NCI-H1417 treated with DMSO at 0.1 percent for 48 hours (cell line): ENCODE measurements at places on chromosomes 2 and 18.

DNA sequence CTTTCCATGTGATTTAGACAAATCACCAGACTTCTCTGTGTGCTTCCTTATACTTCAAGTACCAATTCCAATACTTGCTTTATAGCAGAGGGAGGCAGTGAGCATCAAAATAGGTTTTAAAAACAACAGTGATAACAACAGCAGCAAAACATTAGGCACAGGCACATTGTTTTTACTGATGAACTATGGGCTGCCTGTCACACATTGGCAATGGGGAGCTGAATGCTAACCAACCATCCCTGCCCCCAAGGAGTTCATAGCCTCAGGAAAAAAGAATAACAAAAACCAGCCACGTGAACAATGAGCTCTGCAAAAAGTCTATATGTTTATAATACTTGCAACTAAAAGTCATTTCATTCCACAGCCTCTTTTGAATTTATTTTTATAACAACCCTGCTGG, 287.9 kb upstream of the TRIB2 start:
- DNase-seq, result no peak

DNA sequence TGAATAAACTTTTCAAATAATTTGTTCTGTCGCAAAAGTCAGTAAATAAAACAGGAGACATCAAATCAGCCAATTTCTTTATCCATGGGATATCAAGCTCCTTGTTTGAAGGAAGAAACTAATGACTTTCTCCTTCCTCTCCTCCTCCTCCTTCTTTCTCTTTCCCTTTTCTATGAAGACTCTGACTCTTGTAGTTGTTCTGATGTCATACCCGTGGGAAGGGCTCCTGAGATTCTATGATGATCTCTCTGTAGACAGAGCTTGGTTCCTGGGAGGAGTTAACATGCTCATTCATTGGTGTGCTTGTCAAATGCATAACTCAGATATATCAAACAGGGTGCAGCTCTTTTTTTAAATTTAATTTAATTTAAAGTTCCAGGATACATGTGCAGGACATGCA, 118.7 kb upstream of the KCTD1 start:
- DNase-seq, result no peak

DNA sequence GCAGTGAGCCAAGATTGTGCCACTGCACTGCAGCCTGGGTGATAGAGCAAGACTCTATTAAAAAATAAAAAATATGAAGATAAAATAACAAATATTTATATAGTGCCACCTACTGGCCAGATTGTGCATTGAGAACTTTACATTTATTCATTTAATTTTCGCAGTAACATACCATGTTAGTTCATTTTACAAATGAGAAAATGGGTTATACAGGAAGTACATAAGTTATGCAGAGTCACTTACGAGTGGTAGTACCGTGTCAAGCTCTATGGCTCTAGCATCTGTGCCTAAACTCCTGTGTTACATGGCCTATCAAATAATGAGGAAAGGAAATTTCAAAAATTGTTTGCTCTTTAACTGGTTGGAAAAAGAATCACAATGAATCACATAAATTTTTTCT, 27.9 kb downstream of the RIF1 start:
- no peak for DNase-seq

DNA sequence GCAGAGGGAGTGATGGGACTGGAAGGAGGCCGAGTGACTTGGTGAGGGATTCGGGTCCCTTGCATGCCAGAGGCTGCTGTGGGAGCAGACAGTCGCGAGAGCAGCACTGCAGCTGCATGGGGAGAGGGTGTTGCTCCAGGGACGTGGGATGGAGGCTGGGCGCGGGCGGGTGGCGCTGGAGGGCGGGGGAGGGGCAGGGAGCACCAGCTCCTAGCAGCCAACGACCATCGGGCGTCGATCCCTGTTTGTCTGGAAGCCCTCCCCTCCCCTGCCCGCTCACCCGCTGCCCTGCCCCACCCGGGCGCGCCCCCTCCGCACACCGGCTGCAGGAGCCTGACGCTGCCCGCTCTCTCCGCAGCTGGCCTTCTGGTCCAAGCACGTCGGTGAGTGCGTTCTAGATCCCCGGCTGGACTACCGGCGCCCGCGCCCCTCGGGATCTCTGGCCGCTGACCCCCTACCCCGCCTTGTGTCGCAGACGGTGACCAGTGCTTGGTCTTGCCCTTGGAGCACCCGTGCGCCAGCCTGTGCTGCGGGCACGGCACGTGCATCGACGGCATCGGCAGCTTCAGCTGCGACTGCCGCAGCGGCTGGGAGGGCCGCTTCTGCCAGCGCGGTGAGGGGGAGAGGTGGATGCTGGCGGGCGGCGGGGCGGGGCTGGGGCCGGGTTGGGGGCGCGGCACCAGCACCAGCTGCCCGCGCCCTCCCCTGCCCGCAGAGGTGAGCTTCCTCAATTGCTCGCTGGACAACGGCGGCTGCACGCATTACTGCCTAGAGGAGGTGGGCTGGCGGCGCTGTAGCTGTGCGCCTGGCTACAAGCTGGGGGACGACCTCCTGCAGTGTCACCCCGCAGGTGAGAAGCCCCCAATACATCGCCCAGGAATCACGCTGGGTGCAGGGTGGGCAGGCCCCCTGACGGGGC, 4.6 kb downstream of the PROC start:
- DNase-seq, result no peak

GRCh38 chr2:126856403-126856802, 42.3 kb upstream of the TEX51 start:
- no peak for DNase-seq

- peak; percentile 89 for DNase-seq
Measured at GRCh38 chr2:177164584-177165052, 48.0 kb upstream of the HNRNPA3 start.

DNA sequence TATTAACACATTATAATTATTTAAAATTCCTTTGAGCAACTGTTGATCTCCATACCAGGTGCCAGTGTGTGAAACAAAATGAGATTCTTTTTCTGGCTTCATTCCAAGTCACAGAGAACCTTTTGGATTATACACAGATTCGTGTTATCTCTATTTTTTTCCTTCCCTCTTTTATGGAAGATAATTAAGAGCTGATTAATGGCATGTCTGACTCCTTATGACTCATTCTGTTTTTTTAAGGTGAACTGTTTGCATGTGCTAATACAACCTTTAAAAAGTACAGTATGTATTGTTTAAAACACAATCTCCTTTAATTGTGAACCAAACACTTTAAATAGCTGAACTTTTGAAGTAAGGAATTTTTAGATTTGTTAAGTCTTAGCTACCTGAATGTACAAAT, 39.3 kb downstream of the PELI1 start:
- DNase-seq, result peak; percentile 52

GRCh38 chr2:191311627-191312026, 66.4 kb downstream of the MYO1B start:
- DNase-seq, result no peak

GRCh38 chr18:78983512-78983911, 3.9 kb downstream of the SALL3 start:
- DNase-seq, result no peak

DNA sequence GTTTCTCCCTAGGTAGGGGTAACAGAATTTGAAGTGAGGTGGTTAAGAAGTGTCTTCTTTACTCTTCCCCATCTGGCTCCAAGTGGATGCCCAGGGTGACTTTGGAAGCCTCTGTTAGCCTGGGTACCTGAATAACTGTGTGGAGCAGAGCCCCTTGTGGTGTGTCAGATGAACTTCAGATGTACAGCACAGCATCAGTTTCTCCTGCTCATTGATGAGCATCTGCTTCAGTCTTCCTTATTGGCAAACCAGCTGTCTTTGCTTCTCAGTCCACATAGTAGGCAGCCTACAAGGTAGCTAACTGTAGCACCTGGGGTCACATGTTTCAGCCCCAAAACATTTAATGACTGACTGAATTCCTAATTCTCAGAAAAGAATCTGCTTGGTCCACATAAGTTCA, 56.2 kb upstream of the ATP8B1 start:
- no peak for DNase-seq

- no peak for DNase-seq
Measured at GRCh38 chr2:132676999-132677398, 7.0 kb upstream of the LYPD1 start.

DNA sequence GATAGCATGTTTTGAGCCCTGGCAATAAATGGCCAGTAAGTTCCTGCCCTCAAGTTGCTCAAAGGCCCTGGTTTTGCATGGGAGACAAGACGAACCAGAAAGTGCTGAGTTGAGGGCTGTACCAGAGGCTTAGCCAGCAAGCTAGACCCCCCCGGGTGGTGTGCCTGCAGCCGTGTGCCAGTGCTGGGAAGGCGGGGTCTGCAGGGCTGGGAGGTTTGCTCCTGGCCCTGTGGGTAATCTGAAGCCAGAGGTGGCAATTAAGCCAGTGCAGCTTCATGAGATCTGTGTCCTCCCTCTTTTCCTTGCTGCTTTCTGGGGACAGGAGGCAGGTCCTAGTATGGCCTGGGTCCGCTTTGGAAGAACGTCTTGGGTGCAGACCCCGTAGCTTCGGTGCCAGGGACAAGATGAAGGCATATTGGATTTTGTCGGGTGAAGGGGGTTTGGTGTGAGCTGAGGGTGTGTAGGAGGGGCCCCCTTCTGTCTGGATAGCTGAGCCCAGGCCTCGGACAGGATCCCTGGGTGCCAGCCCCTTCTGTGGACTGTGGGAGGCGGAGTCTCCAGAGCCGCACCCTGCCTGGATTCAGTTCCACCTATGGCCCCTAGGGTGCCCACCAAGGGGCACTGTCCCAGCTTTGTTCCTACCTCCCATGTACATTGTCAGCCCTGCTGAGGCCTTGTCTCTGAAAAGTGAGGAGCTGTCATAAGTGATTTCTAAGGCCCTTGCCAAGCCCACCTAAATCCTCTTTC, 15.6 kb downstream of the ATOH8 start:
- no peak for DNase-seq

DNA sequence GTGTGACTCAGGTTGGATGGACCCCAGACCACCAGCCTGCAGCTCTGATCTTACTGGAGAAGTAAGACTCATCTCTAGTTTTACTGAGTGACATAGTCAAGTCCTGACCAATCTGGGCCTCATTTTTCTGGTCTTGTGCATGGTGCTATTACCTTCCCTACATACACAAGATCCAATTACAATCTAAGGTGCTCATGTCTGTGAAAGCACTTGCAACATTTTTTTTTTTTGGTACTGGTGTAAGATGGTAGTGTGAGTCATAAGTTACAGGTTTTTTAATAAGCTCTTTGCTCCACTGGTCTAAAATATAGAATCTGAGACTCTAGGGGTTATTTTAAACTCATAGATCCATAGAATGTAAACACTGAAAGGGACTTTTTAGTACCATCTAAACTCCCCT, 117.3 kb upstream of the EFEMP1 start:
- no peak for DNase-seq

DNA sequence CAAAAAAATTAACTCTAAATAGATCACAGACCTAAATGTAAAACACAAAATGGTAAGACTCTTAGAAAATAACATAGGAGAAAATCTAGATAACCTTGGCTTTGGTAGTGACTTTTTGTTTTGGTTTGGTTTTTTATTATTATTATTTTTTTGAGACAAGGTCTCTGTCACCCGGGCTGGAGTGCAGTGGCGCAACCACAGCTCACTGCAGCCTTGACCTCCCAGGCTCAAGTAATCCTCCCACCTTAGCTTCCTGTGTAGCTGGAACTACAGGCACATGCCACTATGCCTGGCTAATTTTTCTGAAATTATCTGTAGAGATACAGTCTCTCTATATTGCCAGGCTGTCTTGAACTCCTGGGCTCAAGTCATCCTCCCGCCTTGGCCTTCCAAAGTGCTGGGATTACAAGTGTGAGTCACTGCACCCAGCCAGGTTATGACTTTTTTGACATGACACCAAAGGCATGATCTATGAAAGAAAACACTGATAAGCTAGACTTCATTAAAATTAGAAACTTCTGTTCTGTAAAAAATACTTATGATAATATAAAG, 88.0 kb downstream of the HNRNPLL start:
- DNase-seq, result no peak

- no peak for DNase-seq
Measured at GRCh38 chr18:54263904-54264336, 5.4 kb upstream of the POLI start.

- DNase-seq, result no peak
Measured at GRCh38 chr2:152012697-152013096, 86.1 kb downstream of the CACNB4 start.

GRCh38 chr2:218029366-218030360, 26.9 kb upstream of the TNS1 start:
- no peak for DNase-seq

DNA sequence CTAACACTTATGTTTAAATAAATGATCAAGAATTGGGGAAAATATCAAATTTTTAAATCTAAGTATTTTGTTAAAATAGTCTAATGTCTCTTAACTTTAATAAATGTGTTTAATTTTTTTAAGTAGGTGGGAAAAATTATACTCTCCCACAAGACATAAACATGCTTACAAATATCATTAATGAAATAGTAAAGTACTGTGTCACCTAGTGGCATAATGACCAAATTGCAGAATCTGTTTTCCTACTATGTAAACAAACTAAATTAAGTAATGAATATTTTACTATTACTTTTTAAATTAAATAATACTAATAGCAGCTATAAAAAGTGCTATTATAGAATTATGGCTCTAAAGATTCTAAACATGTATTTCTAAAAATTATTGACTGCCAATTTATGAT, 52.0 kb upstream of the CHAC2 start:
- DNase-seq, result no peak

- no peak for DNase-seq
Measured at GRCh38 chr2:182179176-182179575, 193.5 kb downstream of the PPP1R1C start.

DNA sequence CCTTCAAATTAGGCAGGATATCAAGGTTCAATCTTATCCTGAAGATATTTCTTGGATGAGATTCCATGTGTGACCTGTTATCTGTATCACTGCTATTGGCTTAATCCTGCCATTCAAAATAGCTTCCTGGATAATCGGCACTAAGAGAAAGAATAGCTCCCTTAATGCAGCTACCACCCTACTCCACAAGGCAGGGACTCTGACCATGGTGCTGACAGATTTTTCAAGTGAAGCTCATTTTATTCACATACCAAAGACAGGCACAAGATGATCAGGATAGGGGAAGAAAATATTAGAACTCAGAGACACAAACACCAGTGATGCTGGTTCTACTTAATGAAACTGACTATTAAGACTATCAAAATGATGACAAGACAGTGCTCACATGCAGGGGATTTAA, 74.9 kb downstream of the ORC4 start:
- DNase-seq, result no peak

GRCh38 chr2:137096693-137097092, 331.3 kb downstream of the THSD7B start:
- DNase-seq, result no peak

- no peak for DNase-seq
Measured at GRCh38 chr2:61268249-61268648, 106.3 kb downstream of the C2orf74 start.

DNA sequence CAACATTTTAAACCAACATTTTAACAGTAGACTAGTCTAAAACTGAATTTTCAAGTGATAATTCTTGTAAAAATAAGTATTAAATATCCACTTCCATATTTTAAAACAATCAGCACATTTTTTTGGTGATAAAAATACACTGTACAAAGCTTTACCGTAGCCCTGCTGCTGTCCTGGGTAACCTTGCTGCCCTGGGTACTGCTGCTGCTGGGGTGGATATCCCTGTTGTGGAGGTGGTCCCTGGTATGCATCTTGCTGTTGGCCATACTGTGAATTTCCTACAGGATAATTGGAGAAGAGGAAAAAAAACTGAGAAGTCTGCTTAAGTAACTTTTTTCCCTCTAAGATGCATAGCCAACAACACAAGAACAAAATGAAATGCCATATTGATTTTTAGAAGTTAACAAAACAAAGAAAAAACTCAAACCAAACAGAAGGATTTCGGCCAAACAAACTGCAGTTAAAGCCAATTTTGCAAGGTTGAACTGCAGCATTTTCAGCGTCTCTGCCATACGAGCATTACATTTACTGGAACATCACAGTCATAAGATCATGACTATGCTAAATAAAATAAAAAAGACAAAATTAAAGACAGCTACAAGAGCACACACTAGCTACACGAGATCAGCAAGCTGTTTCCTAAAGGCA, 55.4 kb downstream of the SS18 start:
- DNase-seq, result no peak
